CD4-positive, alpha-beta T cell treated with Interleukin-6 at 100 ng/mL for 8 hours (primary cell): ENCODE measurements at places on chromosomes 3 and 15.

GRCh38 chr3:187021748-187022402 lies 91.5 kb downstream of the ST6GAL1 start:
- no peak for DNase-seq

- DNase-seq: peak; percentile 38
These were observed 2.9 kb downstream of the TNFSF10 start for GRCh38 chr3:172520301-172520831.

DNA sequence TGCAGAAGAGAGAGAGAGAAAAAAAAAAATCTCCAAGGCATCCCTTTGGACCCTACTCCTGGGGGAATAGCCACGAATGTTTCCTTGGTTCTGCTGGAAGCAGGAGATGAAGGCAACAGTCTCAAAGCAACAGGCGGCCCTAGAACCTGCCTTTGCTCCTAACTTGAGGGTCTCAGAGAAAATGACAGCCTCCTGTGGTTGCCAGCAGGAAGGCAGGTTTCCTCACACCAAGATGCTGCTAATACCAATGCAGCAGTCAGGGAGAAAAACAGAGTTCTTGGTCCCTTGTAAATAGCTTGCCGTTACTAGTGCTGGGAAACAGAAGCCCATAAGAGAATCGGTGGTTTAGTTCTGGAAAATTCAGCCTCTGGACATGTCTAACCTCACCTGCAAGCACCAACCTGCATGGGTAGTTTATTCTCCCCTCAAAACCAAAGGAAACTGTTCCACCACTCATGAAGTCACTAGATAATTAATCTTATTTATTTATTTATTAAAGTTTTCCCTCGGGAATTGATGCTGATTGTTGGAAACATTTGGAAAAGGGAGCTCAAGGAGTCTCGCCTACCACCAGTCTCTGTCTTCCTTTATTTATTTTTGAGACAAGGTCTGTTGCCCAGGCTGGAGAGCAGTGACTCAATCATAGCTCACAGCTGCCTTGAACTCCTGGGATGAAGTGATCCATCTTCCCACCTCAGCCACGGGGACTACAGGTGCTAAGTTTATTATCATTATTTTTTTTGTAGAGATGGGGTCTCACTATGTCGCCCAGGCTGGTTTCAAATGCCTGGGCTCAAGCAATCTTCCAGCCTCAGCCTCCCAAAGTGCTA lies 883 bp upstream of the FRMD4B start:
- DNase-seq: no peak

DNA sequence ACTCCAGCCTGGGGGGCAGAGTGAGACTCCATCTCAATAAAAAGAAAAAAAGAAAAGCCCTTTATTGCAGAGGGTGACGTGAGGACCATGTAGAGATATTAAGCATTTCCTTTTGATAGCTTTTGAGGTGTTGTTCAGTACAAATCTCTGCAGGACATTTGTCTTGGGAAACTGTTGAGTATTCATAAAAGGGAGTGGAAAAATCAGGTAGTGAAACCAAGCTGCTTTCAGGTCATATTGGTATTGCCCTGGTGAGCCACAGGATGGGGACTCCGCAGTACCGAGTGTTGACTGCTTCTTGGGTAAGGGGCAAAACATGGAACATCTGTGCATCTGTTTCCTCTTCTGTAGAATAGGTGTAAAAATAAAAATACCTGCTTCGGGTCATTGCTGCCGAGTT lies 9.9 kb downstream of the ITPR1 start:
- no peak for DNase-seq

- DNase-seq: peak; percentile 27
These were observed 132.2 kb downstream of the KLF13 start for GRCh38 chr15:31458596-31459399.

- peak; percentile 68 for DNase-seq
These were observed 9.5 kb downstream of the CHSY1 start for GRCh38 chr15:101242160-101242998.

- peak; percentile 74 for DNase-seq
These were observed 4.4 kb upstream of the BRPF1 start for GRCh38 chr3:9727041-9727595.
